Uterine smooth muscle cell (primary cell): ENCODE measurements at places on chromosomes 16 and 17. TPM values are rescaled to one million over a fixed set of nuclear protein-coding genes. Genes with fewer than 3 reads are reported as not detected.

Gene NPIPA3
- 0.12 and 1.00 TPM in 2 replicates for total RNA-seq

Gene ZNF598
- 20.7 and 22.7 TPM in 2 replicates for total RNA-seq

Gene ITPRIPL2
- total RNA-seq = 43.4 and 50.7 TPM in 2 replicates

Gene CLEC3A
- not detected in 2 replicates for total RNA-seq

Gene SP6
- 0.11 TPM in 1 of 2 replicates, not detected in the other for total RNA-seq

Gene SNTB2
- 70.2 and 92.4 TPM in 2 replicates for total RNA-seq

Gene MYH8
- total RNA-seq = under 0.01 TPM in 1 of 2 replicates, not detected in the other

Gene CCL2
- 6.3 and 12.0 TPM in 2 replicates for total RNA-seq

Gene TAT
- not detected in 2 replicates for total RNA-seq

Gene SYNGR3
- total RNA-seq = 1.4 and 6.1 TPM in 2 replicates

Gene HOXB1
- total RNA-seq = not detected in 2 replicates

Gene HEATR9
- not detected in 2 replicates for total RNA-seq

Gene RPS2
- total RNA-seq = 1,423 and 2,571 TPM in 2 replicates

Gene TRIM65
- total RNA-seq = 23.2 and 23.8 TPM in 2 replicates

Gene TBX2
- 21.0 and 46.5 TPM in 2 replicates for total RNA-seq

Gene CMTM1
- 1.2 and 1.5 TPM in 2 replicates for total RNA-seq

Gene CLEC18C
- 0.25 TPM in 1 of 2 replicates, not detected in the other for total RNA-seq

Gene IGSF6
- under 0.01 TPM in 1 of 2 replicates, not detected in the other for total RNA-seq

Gene KRTAP1-5
- 32.6 and 54.1 TPM in 2 replicates for total RNA-seq

Gene ABCC6
- total RNA-seq = 0.33 and 0.37 TPM in 2 replicates

Gene VPS25
- 62.7 and 87.4 TPM in 2 replicates for total RNA-seq

Gene PRKCB
- total RNA-seq = 1.00 and 2.4 TPM in 2 replicates

Gene FGF11
- 0.77 and 1.7 TPM in 2 replicates for total RNA-seq

Gene CACNG5
- not detected in 2 replicates for total RNA-seq

Gene SLFN14
- not detected in 2 replicates for total RNA-seq

Gene RPGRIP1L
- total RNA-seq = 17.3 and 17.4 TPM in 2 replicates

Gene TEDC2
- 5.6 and 13.6 TPM in 2 replicates for total RNA-seq

Gene PRR11
- total RNA-seq = 9.2 and 21.9 TPM in 2 replicates
